ENCODE measurements at places on chromosomes 2 and 18.

DNA sequence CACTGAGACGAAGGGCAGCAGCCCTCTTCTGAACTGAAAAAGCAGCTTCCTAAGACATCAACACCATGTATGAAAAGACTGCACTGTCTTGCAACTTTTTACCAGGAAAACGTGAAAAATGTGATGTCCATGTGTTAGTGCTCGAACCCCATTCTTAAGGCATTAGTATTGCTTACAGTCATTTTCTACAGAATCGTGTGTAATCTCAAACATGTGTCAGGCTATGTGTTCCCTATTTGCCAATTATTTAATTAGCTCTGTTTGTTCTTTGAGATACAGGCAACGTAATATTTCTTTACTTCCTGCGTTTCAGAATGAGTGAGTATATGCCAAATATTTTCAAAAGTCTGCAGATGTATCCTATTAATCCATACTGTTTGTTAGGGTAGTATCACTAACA lies 307.7 kb upstream of the CCDC68 start:
- no peak for DNase-seq

DNA sequence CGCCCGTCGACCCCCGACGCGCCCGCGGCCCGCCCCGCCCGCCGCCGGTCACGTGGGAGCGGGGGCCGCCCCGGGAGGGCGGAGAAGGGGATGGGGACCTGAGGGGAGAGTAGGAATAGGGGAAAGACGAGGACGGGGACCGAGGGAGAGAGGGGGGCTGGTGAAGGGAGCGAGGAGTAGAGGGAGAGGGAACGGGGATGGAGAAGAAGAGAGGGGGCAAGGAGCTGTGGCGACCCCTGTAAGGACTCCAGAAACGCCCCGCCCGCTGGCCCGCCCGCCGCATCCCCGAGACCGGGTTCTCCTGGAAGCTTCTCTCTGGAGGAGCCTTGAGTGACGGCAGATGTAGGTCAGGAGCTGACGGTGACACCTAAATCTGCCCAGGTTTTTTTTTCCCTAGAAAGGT lies 615 bp downstream of the ADNP2 start:
- peak; percentile 15 for DNase-seq

DNA sequence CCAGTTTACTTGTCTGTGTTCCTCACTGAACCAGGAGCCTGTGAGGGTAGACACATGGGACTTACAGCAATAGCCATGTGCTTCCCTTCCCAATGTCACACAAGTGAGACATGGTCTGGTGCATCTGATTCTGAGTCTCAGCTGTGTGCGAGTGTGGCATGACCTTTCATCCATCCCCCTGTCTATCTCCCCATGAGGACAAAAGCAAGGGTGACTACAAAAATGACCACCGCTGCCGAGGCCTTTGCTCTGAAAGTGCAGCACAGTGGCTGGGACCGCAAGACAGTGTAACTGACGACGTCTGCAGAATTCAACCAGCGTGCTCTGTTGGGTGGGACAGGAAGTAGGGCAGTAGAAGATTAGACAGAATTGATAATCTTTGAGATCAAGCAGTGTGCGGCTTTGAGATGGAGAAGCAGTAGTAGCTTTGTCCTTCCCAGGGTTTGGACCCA lies 50.5 kb downstream of the RAB31 start:
- no peak for DNase-seq

DNA sequence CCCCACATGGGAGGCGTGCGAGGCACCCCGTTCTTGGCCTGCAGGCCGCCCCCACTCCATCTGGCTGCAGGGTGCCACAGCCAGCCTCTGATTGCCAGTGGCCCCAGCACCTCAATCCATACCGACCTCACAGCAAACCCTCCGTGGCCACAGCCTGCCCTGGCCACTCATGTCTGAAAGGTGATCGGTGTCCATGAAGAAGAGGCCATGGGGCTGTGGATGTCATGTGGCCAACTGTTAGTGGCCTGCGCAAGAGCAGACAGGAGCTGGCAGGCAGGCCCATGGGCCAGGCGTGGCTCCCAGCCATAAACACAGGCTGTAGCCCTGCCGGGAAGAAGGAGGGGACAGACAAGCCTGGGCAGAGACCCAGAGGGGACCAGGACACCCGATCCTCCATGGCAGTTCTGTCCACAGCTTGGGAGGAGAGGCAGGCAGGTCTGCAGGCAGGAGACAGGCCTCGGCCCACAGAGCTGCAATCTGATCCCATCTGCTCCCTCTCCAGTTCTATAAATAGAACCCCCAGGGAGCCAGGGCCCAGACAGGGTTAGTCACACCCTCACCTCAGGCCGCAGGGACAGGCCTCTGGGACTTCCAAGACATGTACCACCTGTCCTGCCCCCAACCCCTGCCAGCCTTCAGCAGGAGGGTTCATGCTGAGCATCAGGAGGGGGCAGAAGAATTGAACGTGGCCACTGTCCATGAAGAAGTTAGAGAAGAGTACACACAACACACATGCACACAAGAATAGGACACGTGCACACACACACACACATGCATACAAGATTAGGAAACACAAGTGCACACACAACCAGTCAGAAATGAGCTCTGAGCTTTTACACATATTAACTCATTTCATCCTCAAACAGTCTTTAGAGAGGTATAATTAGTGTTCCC lies 16.9 kb downstream of the STEAP3 start:
- no peak for DNase-seq

- DNase-seq = no peak
These were observed 19.1 kb downstream of the RTP5 start for GRCh38 chr2:241888641-241889040.

DNA sequence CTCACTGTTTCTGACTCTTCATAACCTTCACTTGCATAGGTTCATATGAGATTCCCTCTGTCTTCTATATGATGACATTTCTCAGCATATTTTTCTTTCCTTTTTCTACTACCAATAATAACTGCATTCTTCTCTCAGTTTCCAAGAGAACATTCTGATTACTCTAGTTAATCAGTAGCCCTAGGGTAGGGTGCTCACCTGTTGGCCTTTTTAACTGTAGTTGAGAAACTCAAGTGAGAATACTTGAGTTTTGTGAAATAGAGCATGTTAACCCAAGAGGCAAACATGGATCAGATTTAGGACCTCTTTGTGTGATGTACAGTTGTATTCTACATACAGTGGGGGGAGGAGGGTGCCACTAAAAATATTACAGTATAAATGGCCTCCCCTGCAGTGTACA lies 308.0 kb downstream of the CMPK2 start:
- DNase-seq = no peak

DNA sequence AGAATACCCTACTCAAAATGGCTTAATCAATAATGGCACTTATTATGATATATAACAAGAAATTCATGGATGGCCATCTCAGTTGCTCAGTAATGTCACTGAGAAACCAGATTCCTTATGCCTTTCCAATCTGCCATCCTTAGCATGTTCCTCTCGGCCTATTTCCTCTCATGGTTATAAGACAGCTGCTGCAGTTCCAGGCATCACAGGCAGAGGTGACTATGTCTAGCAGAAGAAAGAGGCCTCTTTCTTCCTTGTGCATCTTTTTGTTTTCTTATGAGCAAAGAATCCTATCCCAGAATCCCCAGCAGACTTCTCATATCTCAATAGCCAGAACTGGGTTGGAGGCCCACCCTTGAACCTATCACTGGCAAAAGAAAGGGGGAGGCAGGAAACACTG lies 310.6 kb upstream of the SPRED2 start:
- no peak for DNase-seq

DNA sequence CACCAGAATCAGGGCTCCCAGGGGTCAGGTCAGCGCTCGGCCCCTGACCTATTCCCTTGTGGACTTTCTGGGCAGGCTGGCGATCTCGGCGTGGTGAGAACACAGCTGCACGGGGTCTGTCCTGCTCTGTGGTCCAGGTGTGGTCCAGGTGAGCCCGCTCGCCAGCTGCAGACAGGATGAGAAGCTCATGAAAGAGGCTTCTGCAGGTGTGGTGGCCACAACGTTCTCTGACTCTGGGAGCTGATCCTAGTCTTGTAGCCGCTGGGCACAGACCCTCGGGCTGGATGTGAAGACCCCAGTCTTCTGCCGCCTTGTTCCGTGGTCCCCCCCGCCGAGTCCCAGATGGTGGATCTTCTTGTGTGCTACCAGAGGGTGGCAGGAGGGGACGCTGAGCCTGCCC lies 129.7 kb downstream of the RTP5 start:
- DNase-seq = no peak

DNA sequence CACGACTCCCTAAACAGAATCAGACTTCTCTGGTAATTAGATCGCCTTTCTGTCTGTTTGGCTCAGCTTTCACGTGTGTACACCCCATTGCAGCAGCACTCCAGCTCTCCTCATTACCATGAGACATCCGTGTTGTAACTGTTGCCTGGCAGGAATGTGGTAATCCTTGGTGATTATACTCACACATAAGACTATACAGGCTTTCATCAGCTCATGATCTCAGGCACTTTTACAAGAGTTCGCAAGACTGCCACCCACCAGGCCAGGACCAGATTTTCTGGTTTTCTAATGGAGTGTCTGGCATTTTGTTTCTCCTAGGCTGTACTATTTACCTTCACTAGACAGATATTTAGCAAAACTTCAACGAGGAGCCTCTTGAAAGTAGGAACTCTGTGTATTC lies 50.2 kb downstream of the ACVR1 start:
- DNase-seq = no peak

- DNase-seq = no peak
These were observed 253.5 kb downstream of the LDLRAD4 start for GRCh38 chr18:13471971-13472628.

DNA sequence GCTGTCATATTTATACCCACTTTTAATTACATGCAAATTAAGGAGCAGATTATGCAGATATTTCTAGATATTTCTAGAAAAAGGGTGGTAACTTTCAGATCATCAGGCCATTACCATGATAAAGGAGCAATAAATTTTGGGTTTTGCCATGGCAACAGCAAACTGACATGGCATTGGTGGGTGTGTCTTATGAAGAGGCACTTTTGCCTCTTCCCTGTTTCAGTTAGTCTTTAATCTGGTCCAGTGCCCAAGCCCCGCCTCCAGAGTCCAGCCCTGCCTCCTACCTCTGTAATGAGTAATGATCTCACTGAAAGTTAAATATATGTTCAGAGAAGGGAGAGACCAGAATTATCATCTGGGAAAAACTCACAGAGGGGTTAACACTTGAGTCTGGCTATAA lies 124.8 kb downstream of the SCG2 start:
- no peak for DNase-seq

GRCh38 chr2:235859651-235860050 lies 308.5 kb downstream of the GBX2 start:
- DNase-seq = no peak

GRCh38 chr2:133090358-133090757 lies 420.4 kb upstream of the LYPD1 start:
- no peak for DNase-seq

GRCh38 chr2:222108957-222109585 lies 189.7 kb downstream of the PAX3 start:
- no peak for DNase-seq

DNA sequence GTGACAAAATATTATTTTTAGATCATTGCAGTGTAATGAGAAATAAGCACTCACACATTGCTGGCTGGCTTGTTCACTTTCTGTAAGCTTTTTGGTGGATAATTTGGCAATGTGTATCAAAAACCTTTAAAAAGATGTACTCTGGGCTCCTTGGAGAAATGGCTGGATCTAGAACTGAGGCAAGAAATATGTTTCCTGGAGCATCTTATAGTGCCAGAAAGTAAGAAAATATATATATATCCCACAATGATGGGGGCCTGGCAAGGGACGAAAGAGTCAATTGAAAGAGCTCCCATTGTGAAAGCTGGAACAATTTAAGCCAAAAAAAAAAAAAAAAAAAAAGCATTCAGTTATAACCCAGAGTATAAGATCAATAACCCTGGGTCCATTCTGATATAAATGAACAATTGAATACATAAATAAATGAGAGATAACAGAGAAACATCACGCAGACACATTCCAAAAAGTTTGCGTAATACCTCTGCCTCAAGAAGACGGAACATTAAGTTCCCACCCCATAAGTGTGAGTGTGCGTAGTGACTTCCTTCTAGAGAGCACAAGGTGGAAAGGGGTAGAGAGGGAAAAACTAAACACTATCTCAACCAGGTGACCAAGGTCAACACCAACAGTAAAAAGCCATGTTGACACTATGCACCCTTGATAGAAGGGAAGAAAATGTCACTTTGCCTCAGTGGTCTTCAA lies 77.5 kb downstream of the BIN1 start:
- no peak for DNase-seq

GRCh38 chr2:143433251-143433650 lies 304.0 kb downstream of the ARHGAP15 start:
- DNase-seq = no peak

DNA sequence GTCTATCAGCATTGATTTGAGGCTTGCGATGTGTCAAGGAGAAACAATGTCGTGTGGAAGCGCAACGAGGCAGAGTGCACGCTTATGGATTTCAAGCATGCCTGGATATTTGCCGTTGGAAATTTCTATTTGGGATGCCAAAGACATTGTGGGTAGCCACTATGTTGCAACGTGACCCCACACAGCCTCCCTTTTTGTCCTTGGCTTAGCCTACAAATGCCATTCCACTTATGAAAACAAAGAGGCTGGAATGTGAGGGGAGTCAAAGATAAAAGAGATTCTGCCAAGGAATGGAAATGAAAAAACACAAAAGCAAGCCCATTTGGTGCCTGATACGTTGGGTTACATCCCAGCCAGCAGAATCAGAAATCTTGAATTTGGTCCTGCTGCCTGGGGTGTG lies 721.2 kb downstream of the GALR1 start:
- DNase-seq = no peak

DNA sequence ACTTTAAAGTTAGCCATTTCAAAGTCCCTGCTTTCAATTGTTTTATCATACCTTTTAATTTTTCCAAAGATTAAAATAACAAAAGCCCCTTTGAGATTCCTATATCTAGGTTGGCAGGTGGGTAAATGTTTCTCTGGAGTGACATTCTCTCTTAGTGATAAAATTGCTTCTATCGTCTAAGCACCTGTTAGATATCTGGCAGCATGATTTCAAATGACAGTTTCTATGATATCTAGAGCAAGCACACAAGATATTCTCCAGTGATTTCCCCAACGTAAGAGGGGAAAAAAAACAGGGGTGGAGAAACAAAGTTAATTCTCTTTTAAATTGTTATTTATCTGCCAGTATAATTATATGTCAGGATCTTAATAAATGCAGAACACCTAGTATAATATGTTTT lies 610.2 kb downstream of the DSC3 start:
- DNase-seq = no peak

GRCh38 chr2:134336352-134336751 lies 82.5 kb downstream of the MGAT5 start:
- no peak for DNase-seq

GRCh38 chr2:42202634-42203008 lies 33.5 kb downstream of the EML4 start:
- DNase-seq = no peak

DNA sequence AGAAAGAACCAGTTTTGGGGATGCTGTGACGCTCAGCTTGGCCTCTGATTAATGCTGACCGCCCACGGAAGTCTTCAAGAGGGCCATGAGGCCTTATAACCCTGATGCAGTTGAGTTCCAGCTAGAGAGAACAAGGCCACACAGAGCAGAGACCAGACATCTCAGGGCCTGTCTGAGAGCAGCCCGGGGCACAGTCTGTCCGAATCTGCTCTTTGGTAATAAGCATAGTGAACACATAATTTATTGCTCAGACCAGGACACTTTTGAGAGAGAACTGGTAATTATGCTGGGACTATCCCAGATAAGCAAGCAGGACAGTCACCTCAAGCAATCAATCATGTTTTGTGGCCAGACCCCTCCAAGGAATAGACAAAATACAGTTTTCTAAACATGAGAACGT lies 68.5 kb downstream of the STPG4 start:
- DNase-seq = no peak

- DNase-seq = no peak
These were observed 338.4 kb downstream of the SOCS6 start for GRCh38 chr18:70627182-70627802.

- DNase-seq = no peak
These were observed 63.8 kb downstream of the HAUS1 start for GRCh38 chr18:46167971-46168370.

- DNase-seq = no peak
These were observed 2.3 kb upstream of the EXOC6B start for GRCh38 chr2:72827966-72828646.

All from progenitor cell of endocrine pancreas (in vitro differentiated cells).